Lung (tissue), 17 donors: ENCODE measurements at places on chromosomes 2 and 18. TPM values are rescaled to one million over a fixed set of nuclear protein-coding genes. Genes with fewer than 3 reads are reported as not detected.

Gene CDKL4
- 0.10 TPM for polyA plus RNA-seq

Gene COLEC12
- polyA plus RNA-seq, result 16.0 TPM

Gene GALNT3
- 15.4 TPM for polyA plus RNA-seq

Gene HNMT
- 91.8 TPM for polyA plus RNA-seq

Gene CPO
- polyA plus RNA-seq, result 0.07 TPM

Gene NOL4
- 0.02 TPM for polyA plus RNA-seq

Gene OSR1
- 23.3 TPM for polyA plus RNA-seq

- no peak overlapping the region for H3K4me3 ChIP-seq
- no peaks in the 10 kb centered on the region for H3K27me3 ChIP-seq
- DNase-seq, result no peak
Measured at GRCh38 chr2:191291471-191291870, 46.3 kb downstream of the MYO1B start.

DNA sequence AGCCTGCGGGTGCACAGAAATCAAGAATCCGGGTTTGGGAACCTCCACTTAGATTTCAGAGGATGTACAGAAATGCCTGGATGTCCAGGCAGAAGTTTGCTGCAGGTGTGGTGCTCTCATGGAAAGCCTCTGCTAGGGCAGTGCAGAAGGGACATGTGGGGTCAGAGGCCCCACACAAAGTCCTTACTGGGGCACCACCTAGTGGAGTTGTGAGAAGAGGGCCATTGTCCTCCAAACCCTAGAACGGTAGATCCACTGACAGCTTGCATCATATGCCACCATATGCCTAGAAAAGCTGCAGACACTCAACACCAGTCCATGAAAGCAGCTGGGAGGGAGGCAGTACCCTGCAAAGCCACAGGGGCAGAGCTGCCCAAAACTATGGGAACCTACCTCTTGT, 833.0 kb downstream of the TMEM182 start:
- no peak for DNase-seq
- H3K4me1 ChIP-seq, result no peaks in the 10 kb centered on the region
- H3K27me3 ChIP-seq, result no peaks in the 10 kb centered on the region
- no peak overlapping the region for H3K27ac ChIP-seq
- no peaks in the 10 kb centered on the region for H3K36me3 ChIP-seq
- H3K4me3 ChIP-seq, result no peak overlapping the region

DNA sequence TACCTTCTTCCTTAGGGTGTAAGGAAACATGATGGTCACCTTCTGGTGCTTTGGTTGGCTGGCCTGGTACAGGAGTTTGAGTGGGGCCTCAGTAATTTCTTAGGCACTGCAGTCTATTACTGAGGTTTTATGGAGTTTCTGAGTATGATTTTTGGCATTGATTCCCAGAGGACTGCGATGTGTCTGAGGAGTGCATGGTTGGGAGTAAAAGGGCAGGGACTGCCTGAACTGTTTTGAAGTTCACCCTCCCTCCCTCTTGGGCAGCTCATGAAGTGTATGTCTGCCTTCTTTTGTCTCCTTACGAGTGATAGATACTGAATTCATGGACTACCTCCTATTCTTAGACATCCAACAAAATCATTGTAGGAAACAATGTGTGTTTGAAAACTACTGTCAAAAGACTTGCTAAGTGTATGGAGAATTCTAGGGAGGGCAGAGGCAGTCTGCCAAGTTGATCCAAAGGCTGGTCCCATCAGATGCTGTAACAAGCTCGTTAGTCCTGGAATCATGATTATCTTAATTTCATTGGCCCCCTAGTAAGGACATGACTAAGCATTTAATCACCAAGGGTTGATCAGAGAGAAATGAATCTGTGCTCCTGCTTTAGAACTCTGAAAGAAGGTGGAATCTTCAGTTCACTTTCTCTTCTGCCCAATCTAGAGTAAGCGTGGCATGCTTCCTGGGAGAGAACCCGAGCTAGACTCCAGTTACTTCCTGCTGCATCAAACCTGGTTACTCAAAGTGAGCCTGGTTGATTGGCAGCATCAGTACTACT, 26.5 kb downstream of the LYPD6B start:
- H3K4me1 ChIP-seq, result peaks cover 18% of the 10 kb centered on the region
- no peaks in the 10 kb centered on the region for H3K36me3 ChIP-seq
- H3K4me3 ChIP-seq, result no peak overlapping the region
- peak; percentile 78 for DNase-seq

DNA sequence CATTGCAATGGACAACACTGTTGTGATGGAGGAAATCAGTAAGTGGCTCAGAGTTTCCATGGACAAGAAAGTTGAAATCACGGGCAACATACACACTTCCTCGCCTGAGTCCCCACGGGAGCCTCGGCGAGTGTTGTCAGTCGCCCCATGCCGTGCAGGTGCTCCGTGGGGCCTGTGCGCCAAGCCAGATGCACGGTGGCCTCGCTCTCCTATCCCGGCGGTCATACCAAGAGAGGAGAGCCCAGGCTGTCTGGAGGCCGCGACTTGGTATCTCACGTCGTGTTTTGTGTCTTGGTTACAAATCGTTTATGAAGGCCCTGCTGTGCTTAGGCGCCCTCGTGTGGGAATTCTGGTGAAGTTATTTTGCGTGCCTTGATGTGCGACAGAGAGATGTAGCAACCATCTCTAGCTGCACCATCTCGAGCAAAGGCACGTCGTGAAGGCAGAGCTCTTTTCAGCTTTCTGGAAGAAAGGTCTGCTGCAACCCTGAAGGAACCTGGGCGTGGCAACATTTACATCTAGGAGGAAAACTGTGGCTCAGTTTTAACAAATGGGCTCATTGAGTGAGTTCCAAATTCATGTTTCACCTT, 21.8 kb downstream of the ATG4B start:
- peak; percentile 86 for DNase-seq
- H3K36me3 ChIP-seq, result peaks cover 53% of the 10 kb centered on the region
- H3K27me3 ChIP-seq, result no peaks in the 10 kb centered on the region
- H3K27ac ChIP-seq, result no peak overlapping the region
- H3K4me1 ChIP-seq, result no peaks in the 10 kb centered on the region

DNA sequence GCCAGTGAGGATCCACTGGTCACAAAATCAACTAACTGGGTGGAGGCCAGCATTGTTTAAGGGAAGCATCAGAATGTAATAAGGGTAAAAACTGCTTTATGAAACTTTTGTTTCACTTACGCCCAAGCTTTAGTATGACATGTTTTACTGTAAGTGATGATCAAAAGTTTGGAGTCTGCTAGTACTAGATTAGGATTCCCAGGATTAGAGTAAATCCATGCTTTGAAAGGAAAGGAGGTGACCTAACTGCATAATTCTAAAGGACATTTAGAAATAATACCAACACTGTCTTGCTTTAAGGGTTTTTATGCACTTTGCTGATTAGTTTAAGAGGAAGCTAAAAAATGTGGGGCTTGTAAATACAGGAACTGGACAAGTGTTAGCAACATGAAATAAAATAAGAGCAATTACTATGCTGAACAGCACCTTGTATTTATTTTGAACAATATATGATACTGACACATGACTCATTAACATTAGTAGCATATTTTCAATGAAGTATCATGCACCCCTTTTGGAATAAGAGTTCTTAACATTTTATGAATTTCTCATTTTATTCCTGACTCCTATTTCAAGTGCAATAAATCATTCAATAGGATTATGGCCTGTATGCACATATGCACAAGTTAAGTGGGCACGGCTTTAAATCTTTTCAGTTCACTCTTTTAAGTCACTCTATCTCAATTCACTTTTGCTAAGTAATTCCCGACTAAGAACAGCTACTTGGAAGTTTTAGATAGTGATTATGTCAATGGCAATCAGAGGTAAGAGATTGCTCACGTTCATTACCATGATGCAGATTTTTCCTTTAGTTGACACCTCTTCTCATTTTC, 62.5 kb downstream of the STK39 start:
- DNase-seq, result no peak
- no peaks in the 10 kb centered on the region for H3K27me3 ChIP-seq
- no peaks in the 10 kb centered on the region for H3K36me3 ChIP-seq
- H3K4me1 ChIP-seq, result no peaks in the 10 kb centered on the region

GRCh38 chr2:15042801-15043217, 410.3 kb downstream of the LRATD1 start:
- H3K4me1 ChIP-seq, result peaks cover 6% of the 10 kb centered on the region
- no peaks in the 10 kb centered on the region for H3K27me3 ChIP-seq
- peak; percentile 88 for DNase-seq
- no peaks in the 10 kb centered on the region for H3K36me3 ChIP-seq
- H3K4me3 ChIP-seq, result no peak overlapping the region

DNA sequence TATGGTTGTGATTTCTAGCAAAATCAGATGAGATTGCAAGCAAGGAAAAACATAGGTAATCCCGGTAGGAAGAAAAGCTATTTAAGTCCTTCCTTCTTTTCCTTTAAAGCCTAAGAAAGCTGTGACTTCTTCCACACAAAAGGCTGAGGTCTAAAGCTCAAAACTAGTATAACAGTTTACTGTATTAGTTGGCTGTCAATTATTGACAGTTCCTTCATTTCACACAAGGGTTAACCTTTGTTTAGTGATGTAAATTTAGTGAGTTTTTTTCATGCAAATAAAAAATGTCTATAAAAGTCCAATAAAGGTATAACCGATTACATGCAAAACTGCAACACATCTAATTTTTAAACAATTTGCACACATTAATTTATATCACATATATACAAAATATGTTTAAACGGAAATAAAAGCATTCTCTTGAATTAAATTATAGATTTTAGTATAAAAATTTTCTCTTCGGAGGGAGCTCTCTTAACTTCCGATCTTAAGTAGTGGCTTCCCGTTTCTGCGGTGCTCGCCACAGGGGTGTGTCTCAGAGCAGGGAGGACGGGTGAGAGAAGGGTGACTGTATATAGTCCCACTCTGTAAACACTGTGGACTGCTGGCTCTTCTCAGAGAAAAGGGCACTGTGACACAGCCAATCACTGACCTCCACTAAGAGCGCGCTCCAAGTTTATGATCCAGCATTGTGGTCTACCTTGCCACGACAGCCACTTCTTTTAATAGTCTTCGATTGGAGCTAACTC, 33.4 kb downstream of the TTR start:
- no peaks in the 10 kb centered on the region for H3K36me3 ChIP-seq
- H3K4me1 ChIP-seq, result no peaks in the 10 kb centered on the region
- no peak overlapping the region for H3K4me3 ChIP-seq
- no peaks in the 10 kb centered on the region for H3K27me3 ChIP-seq
- DNase-seq, result no peak
- no peak overlapping the region for H3K27ac ChIP-seq

GRCh38 chr2:86302320-86302719, 35.1 kb downstream of the REEP1 start:
- no peak overlapping the region for H3K27ac ChIP-seq
- H3K4me1 ChIP-seq, result peaks cover 53% of the 10 kb centered on the region
- H3K36me3 ChIP-seq, result no peaks in the 10 kb centered on the region
- no peaks in the 10 kb centered on the region for H3K27me3 ChIP-seq

DNA sequence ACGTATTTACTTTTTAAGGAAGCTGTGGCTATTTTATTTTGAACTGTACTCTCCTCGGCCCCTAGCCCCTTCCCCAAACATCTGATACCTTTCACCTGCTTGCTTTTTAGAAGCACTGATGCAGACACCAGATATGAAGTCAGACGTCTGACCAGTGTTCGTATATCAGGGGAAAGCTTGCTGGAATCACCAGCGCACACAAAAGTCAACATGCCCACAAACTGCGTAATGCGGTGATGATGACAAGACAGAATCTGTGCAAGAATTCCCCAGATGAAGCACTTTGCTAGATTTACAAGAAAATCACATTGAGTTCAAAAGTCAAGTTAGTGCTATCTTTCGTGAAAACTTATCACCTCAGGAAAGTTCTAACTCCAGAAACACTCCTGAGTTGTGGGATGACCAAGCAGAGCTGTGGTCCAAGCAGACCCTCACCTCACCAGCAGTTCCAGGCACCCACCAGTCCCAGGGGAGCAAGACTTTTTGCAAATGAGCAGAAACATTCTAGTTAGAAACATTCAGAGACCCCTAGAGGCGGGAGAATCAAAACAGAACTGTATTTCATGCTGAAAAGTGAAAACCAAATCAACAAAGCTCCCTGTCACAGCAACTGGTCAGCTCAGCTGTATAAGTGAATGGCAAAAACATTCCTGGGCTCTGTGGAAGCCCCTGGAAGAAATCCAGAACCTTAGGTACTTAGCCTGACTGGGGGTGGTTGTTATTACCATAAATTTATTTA, 55.7 kb downstream of the INO80C start:
- H3K27me3 ChIP-seq, result no peaks in the 10 kb centered on the region
- no peak overlapping the region for H3K4me3 ChIP-seq
- no peak overlapping the region for H3K27ac ChIP-seq
- H3K4me1 ChIP-seq, result peaks cover 2% of the 10 kb centered on the region
- no peaks in the 10 kb centered on the region for H3K36me3 ChIP-seq
- peak; percentile 36 for DNase-seq

- H3K4me3 ChIP-seq, result no peak overlapping the region
- no peaks in the 10 kb centered on the region for H3K4me1 ChIP-seq
- no peaks in the 10 kb centered on the region for H3K36me3 ChIP-seq
- H3K27ac ChIP-seq, result no peak overlapping the region
Measured at GRCh38 chr2:134197445-134197844, 56.4 kb upstream of the MGAT5 start.

GRCh38 chr2:183164650-183165015, 40.4 kb downstream of the NUP35 start:
- H3K4me1 ChIP-seq, result no peaks in the 10 kb centered on the region
- H3K27me3 ChIP-seq, result no peaks in the 10 kb centered on the region
- no peak overlapping the region for H3K4me3 ChIP-seq
- H3K36me3 ChIP-seq, result peaks cover 10% of the 10 kb centered on the region

DNA sequence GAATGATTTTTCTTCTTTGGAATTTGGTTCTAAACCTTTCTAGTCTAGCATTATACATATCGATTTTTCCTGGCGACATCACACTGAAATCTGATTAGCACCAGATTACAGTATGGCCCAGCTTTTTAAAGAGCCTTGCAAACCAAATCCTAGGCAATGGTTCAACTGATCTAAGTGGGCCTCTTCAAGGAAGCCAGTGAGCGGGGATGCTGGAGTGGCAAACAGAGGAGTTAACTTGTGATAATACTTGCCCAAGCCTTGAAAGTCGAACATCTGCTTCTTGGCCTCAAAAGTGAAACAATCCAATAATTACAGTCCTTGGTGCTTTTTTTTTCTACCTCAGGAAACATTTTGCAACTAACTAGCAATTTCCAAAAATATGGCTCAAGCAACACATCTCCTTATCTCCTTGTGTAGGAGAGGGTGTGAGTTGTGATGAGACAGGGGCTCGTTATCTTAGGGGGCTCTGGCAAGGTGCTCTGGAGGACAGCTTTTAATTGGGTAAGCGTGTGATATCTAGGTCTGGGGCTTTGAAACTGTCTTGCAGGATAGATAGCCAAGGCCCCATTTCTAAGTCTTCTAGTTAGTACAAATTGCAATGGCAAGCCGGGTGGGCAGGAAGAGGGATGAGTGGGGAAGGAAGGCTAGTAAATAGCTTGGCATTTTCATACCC, 240.2 kb upstream of the CCDC68 start:
- H3K27ac ChIP-seq, result no peak overlapping the region
- DNase-seq, result no peak
